ENCODE measurements at places on chromosomes 12 and 14.

GRCh38 chr14:57478050-57478449 is 15.6 kb downstream of the CCDC198 start:
- DNase-seq, result no peak

DNA sequence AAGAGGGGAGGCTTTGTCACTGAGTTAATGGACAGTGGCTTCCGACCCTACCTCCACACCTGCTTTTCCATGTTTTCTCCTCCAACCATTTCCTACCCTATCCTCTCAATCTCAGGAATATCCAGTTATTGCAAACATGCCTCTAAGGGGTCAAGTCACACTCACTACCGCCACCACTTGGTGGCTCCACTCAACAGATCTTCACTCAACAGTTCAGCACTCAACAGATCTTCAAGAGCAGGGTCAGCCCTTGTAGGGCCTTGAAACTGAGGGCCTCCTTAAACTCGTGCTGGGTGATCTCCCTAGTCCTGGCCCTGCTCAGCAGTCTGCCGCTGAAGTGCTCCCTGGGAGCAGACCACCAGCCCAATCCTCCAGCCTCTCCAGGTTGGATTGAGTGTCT is 14.2 kb downstream of the ZNF641 start:
- DNase-seq, result no peak

GRCh38 chr12:15590180-15590826 is 198.9 kb downstream of the EPS8 start:
- peak; percentile 65 for DNase-seq

GRCh38 chr12:129294868-129295267 is 441.6 kb downstream of the GLT1D1 start:
- no peak for DNase-seq

GRCh38 chr12:116202940-116203339 is 74.6 kb downstream of the MED13L start:
- no peak for DNase-seq

DNA sequence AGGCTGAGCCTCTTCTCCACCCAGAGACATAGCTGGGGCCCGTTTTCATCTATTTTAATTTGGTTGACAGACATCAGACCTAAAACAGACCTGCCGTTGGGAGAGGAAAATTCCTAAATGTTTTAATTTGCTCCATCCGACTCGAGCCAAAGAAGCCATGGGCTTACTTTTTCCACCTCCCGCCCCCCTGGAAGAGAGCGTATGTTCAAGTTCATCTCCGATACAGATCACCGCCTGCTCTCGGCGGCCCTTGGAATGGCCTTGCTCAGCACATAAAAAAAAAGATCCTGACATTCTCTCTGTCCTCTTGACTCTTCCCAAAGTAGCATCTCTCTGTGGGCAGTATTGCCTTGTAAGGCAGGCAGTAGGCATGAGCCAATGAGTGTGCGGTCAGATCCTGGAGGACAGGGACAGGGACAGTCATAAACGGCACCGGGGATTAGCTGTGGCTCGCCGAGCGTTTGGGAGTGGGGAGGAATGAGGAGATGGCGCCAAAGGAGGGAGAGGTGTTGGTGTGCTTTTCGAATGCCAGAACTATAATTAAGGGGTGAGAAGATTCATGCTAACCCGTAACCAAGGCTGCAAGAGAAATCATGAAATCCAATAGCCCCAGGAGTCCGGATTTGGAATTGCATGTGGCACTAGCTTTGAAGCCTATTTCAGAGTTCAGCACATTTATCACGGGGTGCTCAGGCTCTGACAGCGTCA is 47.9 kb upstream of the MEG3 start:
- DNase-seq, result no peak

- peak; percentile 5 for DNase-seq
Measured at GRCh38 chr12:8154526-8154925, 2.3 kb upstream of the ZNF705A start.

- DNase-seq, result no peak
Measured at GRCh38 chr12:118743896-118744700, 237.2 kb upstream of the SRRM4 start.

GRCh38 chr12:14416658-14417057 is 51.2 kb downstream of the ATF7IP start:
- peak; percentile 13 for DNase-seq

DNA sequence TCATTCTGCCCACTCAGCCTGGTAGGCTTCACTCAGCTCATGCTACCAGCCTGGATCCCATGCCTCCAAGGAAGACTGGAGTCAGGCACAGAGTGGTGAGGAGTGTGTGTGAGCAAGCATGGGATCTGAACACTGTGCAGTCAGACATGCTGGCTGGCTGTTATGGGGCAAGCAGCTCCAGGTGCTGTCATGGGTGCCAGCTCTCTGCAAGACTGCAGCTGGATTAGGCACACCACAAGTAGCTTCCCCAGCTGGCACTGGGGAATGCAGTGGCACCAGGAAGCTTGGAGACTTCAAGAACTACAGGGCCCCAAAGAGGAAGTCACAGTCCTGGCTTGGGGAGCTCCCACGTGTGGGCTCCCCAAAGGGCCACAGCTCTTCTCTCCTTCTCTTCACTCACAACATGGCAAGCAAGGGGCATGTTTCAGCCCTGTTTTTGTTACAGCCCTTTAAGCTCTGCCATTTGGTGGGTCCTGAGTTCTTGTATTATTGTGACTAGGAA is 202.5 kb downstream of the VRK1 start:
- no peak for DNase-seq

DNA sequence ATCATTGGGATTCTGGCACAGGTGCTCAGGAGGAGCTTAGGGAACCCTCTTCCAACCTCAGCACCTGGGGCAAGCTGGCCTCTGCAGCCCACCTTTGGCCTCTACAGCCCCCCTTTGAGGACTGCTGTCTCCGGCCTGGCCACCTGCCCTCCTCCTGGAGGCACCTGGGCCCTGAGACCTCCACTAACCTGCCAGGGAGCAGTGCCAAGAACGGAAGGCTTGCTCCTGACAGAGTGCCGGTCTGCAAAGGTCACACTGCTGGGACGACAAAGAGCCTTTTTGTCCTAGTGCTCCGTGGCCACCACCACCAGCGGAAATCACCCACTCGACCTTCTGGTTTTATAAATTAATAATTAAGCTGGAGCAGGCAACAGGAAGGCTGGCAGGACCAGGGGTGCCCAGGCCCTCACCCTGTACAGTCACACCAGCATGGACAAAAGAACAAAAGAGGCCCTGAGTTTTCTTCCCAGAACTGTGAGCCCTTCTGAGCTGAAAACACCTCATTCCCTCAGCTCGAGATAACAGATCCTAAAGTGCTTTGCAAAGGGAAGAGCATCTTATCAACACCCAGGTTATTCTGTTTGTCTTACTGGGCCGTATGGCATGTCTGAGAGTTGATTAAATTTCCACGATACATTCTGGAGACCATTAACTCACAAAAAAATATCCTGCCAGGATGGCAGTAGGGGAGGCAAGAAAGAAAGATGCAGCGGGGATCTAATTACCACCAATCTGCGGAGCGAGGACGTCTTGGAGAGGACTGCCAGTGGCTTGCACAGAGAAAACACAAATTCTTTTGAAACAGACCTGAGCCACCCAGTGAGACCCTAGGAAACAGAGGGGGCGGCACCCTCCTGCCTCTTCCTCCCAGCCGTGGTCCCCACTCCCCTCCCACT is 8.2 kb downstream of the TESC start:
- no peak for DNase-seq

- no peak for DNase-seq
Measured at GRCh38 chr12:122183588-122183940, 641 bp downstream of the LRRC43 start.

GRCh38 chr12:21971344-21971743 is 30.1 kb upstream of the ABCC9 start:
- no peak for DNase-seq

DNA sequence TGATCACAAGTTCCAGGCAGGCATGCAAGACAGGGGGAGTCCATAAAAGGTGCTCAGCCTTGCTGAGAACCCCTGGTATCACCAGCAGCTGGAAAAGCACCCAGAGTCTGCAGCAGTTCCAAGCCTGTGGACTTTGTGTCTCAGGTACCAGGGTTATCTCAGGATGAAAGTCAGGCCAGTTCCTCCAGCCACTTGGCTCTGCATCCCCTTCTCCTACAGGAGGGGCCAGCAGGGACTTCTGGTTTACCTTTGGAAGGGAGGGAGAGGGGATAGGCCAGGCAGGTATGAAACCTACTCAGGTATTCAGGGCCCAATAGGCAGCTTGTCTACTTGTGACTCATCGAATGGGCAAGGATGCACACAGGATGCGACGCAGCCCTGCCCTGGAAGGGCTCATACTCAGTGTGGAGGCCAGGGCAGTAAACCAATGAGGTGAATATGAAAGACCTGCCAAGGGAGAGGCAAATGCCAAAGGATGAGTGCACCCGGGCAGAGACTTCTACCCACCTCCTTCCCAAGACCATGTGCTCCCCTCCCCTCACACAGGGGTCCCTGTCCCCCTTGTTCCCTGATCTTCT is 148.2 kb downstream of the SLC38A6 start:
- DNase-seq, result no peak

DNA sequence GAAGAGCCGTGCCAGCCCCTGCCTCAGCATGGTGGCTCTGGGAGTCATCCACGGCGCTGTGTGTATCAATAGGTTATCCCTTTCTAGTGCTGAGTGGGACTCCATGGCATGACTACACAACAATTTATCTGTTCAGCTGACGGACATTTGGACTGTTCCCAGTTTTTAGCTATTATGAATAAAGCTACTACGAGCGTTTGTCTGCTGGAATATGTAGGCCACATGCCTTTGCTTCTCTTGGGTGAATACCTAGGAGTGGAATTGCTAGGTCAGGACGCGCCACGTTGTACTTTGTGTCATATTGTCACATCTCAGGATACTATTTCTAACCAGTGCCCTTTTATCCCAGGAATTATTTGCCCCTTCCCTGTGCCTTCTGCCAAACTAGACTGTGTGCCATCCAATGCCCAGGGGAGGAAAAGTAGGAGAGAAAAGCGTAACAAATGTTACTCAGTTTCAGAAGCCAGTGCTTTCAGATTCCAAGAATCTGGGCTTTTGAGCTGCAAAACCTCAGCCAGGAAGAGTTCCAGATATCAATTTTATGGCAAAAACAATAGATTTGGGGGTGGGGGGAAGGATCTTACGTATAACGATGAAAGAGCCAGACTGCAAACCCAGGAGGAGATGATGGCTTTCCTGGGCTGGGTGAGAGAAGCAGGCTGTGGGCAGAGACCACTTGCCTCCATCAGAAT is 62.5 kb upstream of the NCOR2 start:
- no peak for DNase-seq

GRCh38 chr14:99393059-99393655 is 87.5 kb downstream of the SETD3 start:
- peak; percentile 10 for DNase-seq

DNA sequence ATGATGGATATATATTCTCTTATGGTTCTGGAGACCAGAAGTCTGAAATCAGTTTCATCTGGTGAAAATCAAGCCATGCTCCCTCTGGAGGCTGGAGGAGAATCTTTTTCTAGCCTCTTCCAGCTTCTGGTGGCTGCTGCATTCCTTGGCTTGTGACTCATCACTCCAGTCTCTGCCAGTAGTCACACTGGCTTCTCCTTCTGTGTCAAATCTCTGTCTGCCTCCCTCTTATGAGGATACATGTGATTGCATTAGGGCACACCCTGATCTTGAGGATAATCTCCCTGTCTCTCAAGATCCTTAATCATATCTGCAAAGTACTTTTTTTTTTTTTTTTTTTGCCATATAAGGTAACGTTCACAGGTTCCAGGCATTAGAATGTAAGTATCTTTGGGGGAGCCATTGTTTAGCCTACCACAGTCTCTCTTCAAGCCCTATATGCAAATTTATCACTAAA is 17.7 kb downstream of the DNAL1 start:
- peak; percentile 53 for DNase-seq

- peak; percentile 26 for DNase-seq
Measured at GRCh38 chr12:57939291-57939690, 2.1 kb upstream of the ATP23 start.

DNA sequence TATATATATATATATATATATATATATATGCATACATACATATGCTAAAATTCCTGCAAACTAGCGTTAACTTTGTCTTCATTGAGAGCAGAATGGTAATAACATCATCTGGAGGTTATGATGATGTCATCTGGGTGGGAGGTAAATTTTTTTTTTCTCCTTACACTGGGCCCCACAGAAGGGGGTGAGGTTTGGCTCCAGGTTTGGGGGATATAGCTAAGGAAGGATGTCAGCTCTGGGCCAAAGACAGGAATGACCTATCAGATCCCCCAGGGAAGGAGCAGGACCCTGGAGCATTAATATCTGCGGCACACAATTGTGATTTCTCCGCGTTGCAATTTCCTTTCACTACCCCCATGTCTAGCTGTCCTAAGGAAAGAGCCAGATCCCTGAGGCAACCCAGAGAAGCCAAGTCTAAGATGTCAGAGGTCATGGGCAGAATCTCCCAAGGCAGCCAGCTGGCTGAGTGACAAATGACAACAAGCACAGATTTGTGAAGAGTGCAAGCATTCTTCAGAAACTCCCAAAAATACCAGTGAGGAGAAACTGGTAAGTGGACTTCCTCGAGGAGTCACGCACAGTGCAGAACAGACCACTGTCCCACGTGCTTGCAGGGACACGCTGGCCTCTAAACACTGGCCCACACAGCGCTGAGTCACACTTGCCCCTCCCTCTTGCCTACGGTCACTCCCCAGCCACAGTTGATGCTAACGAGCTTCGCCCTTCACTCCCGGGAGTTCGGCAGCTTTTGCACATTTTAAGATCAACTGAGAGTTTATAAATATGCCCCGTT is 9.9 kb downstream of the UBC start:
- peak; percentile 92 for DNase-seq

- DNase-seq, result no peak
Measured at GRCh38 chr12:126418400-126418799, 1353.2 kb downstream of the AACS start.

DNA sequence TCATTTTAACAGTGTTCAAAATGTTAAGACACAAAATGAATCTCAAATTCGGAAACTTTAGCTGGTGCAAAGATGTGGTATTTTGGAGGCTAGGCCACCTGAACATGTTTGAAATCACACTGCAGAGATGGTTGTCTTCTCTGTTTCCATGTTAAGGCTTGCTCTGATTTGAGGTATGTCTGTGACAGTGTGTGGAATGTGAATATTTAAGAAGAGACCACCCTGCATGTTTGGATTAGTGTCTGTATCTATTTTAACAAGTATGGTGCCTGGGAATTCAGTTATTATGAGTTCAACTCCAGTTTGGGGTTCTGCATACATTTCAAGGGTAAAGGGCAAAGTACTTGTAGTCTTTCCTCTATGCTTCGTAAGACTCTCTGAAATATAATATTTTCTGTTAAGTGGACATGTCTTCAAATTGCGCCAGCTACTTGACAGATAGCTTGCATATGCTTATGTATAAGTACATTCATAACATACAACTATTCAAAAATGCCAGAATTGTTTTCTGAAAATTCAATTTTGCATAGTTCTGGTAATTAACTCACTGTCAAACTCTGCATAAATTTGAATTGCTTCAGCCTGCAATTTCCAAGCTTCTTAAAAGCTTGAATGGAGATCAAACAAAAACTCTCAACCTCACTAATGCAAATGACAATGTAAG is 424.0 kb downstream of the ADAMTS20 start:
- no peak for DNase-seq

DNA sequence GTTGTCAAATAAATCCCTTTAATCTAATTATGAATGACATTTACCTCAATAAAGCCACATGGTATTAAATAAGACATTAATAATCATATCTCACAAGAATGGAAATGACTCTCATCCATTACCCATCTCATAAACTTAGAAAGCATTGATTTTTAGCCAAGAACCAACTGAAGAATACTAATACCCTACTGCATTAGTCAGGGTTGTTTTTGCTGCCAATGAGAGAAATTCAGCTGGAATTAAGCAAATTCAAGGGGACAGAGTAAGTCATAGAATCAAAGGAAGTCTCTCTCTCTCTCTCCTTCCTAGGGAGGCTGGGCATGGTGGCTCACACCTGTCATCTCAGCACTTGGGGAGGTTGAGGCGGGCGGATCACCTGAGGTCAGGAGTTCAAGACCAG is 41.6 kb downstream of the NDUFA12 start:
- DNase-seq, result no peak

GRCh38 chr12:78795934-78796445 is 68.6 kb upstream of the SYT1 start:
- no peak for DNase-seq

Data from inflammatory macrophage treated with lipopolysaccharide for 4 hours (primary cell).